Prostate gland (tissue), 2 donors: ENCODE measurements at places on chromosomes 6 and 20.

- DNase-seq: no peak
These were observed 187.8 kb downstream of the SASH1 start for GRCh38 chr6:148530394-148530953.

GRCh38 chr20:25178563-25179438, 16.7 kb upstream of the ENTPD6 start:
- DNase-seq: no peak

DNA sequence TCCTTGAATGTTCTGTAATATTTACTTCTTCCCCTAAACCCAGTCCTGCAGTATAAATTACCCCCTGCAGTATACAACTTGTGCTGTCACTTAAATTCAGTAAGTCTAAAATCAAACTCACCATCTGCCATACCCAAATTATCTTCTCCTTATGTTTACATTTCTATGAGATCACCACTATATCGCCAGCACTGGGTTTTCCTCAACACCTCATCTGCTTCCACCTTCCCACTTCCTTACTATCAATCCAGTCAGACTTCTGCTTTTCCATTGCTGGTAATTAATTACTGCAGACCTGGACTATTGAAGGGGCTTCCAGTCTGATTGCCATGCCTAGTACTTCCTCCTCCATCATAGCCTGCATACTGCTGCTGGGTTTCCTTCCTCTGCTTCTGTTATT, 15.2 kb downstream of the EFHC1 start:
- no peak for DNase-seq

GRCh38 chr6:137804637-137805036, 62.4 kb upstream of the TNFAIP3 start:
- no peak for DNase-seq

DNA sequence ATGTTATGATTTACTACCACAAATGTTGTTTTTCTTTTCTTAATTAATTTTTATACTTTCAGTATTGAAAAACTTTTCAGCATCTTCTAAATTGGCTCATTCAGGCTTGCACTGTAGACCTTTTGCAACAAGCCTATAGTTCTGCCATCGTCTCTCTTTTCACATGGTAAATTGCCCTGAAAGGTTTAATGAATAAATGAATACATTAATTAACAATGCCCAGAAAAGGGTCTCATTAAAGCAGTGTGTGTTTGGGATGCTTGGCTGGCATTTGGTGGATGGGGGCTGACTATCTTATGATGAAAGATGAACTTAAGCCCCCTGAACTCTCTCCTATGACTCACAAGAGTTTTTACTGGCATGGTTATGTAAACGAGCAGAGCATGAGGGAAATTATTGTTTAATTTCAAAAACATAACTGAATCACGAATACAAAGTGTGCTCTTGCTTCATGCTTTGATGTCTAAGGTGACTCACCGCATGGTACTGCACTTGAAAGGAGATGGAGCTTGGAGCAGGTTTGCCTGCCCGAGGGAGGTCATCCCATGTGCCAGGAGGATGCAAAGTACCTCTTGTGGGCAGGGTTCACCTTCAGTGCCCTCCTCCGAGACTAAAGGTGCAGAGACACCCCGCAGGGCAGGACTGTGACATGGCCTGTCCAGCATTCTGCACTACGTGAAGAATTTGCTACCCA, 13.8 kb upstream of the PCK1 start:
- DNase-seq: no peak

GRCh38 chr6:16706029-16706428, 55.2 kb downstream of the ATXN1 start:
- DNase-seq: no peak

DNA sequence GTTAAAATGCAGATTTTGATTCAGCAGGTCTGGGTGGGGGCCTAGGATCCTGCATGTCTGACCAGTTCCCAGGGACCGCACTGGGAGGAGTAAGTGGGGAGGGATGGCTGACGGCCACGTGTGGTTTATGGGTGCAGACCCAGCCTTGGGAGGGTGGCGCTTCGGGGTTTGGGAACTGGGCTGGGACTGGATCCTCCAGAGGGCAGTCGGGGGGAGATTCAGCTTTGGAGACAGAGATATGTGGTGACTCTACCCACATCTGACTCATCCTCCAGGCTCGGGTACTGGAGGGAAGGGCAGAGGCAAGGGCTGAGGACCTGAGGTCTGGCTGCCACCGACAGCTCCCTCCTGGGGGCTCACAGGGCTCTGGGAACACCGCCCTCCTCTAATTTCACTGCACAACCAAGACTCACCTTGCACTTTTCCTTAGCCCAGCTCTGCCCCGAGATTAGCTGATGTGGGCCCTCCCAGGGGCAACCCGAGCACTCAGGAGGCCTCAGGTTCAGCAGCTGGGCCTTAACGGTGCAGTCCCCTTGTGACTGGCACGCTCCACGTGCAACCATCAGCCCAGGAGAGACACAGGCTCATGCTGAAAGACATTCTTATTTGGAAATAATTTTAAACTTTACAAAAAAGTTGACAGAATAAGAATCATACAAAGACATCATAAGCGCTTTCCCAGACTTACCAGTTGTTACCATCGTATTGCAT, 172.8 kb upstream of the PMEPA1 start:
- DNase-seq: no peak

DNA sequence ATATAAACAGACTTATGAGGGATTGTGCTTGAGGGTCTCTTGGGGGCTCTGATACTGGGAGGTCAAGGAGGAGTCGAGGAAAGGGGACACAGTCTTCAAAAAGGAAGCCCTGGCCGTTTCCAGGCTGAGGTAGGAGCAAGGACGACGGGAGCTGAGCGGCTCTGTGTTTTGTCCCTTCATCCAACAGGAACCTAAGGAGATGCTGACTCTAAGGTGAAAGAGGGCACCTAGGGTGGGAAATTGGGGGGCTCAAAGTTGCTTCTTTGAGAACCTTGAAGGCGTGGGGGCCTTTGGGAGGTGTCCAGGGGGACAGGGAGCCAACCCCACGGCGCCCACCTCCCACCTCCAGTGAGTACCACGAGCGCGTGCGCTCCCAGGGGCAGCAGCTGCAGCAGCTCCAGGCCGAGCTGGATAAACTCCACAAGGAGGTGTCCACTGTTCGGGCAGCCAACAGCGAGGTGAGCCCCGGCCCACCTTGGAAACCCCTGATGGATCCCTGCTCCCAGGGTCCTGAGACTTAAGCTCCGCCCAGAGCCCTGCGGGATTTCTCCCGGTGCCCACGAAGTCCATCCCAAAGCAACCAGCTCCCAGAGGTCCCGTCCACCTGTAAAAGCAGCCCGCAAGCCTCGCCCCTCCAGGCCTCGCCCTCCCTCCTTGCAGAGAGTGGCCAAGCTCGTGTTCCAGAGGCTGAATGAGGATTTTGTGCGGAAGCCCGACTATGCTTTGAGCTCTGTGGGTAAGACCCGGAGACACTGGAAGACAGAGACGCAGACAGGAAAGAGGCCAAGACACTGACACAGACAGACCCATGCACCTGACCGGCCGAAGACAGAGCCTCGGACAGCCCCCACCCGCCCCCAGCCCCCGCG, 2.9 kb downstream of the SPAG4 start:
- no peak for DNase-seq

- DNase-seq: no peak
These were observed 12.7 kb downstream of the IL22RA2 start for GRCh38 chr6:137160763-137161162.

- DNase-seq: peak; percentile 14
These were observed 25.2 kb downstream of the TGM3 start for GRCh38 chr20:2320813-2321658.

- no peak for DNase-seq
These were observed 12.2 kb downstream of the BTN3A1 start for GRCh38 chr6:26414281-26414680.

DNA sequence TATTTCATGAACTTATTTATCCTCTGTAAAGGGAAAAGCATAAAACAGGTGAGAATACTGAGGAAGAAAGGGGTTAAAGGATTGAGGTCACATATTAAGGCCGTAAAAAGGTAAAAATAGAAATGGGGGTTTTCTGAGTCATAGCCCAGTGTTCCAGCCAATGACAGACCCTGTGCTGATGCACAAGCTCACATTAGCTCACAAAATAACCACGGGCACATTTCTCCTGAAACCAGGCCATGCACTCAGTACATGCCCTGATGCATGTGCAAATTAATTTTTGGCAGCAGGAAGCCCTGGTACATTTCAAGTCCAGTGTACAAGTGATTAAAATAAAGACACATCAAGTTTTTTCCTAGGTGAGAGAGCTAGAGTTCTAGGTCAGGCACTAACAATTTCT, 194.4 kb downstream of the TMEM200A start:
- DNase-seq: no peak

DNA sequence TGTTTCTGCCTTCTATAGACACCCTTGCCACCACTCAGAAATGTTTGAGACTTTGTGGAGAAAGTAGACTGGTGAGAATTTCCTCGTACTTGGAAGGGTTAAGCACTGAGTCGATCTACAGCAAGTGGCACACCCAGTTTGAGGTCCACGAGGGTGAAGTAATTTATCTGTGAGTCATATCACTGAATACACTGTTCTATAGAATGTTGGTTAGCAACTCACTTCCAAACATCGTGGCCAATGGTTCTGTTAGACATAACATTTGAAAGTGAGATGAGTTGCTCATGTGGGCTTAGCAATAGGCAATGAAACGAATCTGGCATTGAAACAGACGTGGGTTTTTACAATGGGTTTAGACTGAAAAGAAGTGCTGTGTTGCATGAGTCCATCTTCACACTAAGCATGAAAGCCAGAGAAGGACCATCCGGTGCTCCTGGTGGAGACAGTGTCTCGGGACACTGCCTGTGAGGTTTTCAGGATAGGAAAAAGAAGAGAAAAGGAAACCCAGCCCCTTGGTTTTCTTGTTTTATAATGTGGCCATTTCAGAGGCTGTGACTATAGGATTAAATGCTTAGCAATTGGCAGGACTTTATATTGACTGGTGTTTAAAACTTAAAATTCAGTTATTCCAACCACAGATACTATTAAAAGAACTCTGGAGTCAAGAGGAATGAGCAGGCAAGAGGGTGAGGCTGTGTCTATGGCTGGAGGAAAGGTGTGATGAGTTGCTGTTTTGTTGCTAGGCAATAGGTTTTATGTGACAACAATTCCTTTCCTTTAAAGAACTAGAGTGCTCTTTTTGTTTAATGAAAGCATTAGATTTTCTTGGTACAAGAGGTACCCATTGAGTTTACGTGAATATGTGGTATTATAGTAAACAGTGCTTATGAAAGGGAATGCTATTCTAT, 31.0 kb upstream of the EZR start:
- peak; percentile 29 for DNase-seq
